ENCODE measurements at places on chromosomes 7 and 10.

DNA sequence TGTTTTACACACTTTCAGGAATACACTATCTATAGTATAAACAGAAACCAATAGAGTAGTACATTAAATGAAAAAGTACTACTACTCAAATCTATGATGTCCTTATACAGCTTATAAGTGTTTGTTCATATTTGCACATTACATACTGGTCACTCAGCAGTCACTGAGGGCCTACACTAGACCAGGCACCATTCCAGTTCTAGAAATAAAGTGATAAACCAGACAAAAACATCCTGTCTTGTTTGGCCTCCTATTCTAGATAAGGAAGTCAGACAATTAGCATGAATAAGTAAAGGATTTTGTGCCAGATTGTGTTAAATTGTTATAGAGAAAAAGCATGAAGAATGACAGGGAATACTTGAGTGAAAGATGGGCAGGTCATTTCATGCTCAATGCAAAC is 219.0 kb downstream of the CRPPA start:
- no peak for DNase-seq

GRCh38 chr10:111373696-111374095 is 296.9 kb downstream of the ADRA2A start:
- no peak for DNase-seq

- no peak for DNase-seq
Observed at GRCh38 chr7:120256344-120257070, 16.5 kb upstream of the KCND2 start.

- DNase-seq: no peak
Observed at GRCh38 chr7:16849296-16850148, 32.3 kb downstream of the AGR3 start.

GRCh38 chr7:40489844-40490602 is 355.2 kb downstream of the SUGCT start:
- no peak for DNase-seq

GRCh38 chr10:86113044-86113443 is 253.6 kb downstream of the GRID1 start:
- DNase-seq: no peak

DNA sequence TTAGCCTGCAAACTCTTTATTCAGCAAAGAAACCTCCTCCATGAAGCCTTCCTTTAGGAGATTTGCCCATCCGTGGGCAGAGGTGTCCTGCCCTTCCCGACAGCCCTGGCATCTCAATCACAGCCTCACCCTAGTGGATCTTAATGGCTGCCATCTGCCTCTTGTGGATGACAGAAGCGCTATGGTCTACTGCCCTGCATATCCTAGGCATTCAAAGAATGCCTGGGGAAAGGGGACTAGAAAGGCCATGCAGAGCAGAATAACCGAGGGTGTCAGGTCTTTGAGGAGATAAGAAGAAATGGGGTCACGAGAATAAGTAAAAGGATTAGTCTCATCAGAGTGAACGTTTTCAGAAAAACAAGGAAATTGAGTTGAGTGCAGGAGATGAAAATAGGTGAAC is 57.7 kb upstream of the SPOCK2 start:
- DNase-seq: no peak

DNA sequence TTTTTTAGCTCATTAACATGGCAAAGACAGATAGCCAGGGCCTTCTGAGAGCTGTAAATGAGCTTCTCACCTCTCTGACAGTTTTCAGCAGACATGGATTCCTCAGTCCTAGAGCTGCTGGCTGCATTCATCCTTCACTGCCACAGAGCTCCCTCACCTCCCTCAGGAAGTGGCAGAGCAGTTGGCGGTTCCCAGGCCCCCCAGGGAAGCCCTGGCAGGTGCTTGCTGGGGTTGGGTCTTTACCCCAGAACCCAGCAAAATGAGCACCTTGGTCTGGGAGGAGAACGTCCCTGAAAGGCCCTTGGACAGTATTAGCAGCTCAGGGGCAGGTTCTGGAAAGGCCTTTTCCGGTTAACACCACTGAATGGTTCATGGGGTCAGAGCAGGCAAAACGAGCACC is 288.0 kb downstream of the PTPRN2 start:
- no peak for DNase-seq

GRCh38 chr10:79241990-79242619 is 105.2 kb upstream of the PPIF start:
- DNase-seq: no peak
